Stimulated activated CD4-positive, alpha-beta T cell treated with anti-CD3 and anti-CD28 coated beads, Interleukin-15, amount 100 ng/mL, for 1 hour (primary cell): ENCODE measurements at places on chromosomes 6 and 20.

DNA sequence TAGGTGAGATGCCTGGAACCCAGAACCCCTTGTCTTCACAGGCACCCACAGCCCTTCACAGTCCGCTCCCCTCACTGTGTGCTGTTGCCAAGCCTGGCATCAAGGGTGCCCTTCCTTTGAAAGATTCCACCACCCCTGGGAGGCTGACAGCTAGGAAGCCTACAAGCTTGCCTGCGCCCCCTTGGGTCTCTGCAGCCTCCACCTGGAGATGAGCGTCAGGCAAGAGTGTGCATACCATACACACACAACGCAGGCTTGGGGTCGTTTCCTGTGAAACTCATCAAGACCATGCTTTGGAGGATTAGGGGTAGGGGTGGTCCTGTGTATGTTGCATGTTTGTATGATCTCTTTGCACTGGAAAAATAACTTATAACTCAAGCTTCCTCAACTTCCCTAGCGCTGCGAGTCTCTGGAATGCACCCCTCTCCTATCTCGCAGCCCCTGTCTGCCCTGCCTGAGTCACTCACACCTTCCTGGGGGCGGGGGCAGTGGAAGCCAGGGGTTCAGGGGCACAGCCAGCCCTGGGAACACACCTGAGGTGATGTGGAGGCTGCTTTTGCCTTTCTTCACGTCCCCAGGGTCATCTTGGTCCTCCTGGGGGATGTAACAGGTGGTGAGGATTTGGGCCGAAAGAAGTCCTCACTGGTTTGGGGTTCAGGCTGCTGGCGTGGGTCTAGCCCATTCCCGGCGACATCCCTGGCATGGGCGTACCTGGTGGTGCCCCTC, 67.2 kb downstream of the SSR1 start:
- DNase-seq = no peak

- no peak for DNase-seq
These were observed 3.6 kb downstream of the YTHDF1 start for GRCh38 chr20:63212393-63212730.

DNA sequence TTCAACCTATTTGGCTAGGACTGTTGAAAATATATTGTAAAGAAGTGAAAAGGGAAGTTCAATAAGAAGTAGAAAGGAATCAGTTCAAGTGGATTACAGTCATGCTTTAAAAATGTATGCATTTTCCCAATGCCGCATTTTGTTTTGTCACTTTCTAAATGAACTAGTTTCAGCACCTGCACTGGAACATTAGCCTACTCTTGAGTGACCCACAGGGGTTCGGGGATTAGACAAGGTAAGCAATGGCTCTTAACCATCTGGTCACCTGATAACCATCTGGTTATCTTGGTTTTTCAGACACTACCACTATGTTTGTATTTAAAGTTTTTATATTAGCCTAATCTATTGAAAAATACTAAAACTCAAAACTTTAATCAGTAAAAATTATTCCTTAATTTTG, 97.6 kb downstream of the CD164 start:
- no peak for DNase-seq

DNA sequence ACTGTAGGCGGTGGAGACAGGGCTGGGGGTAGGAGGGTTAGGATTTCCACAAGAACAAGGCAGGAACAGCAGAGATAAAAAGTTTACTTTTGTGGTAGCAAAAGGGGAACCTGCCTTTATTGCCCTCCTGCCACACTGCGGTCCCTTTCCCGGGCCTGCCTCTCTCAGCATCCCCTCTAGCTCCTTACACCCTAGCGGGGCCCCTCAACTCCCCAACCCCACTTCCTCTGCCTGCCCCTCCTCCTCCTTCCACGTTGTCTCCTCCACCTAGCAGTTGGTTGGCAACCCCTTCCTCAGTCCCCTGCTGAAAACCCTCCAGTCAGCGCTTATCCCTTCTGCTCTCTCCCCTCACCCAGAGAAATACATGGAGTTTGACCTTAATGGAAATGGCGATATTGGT, 714 bp downstream of the AIF1 start:
- no peak for DNase-seq

- DNase-seq = no peak
These were observed 128.0 kb upstream of the NT5E start for GRCh38 chr6:85321906-85322305.

GRCh38 chr20:33515569-33516216, 25.8 kb downstream of the CBFA2T2 start:
- DNase-seq = no peak

GRCh38 chr6:36851626-36852025, 12.4 kb upstream of the CPNE5 start:
- no peak for DNase-seq

DNA sequence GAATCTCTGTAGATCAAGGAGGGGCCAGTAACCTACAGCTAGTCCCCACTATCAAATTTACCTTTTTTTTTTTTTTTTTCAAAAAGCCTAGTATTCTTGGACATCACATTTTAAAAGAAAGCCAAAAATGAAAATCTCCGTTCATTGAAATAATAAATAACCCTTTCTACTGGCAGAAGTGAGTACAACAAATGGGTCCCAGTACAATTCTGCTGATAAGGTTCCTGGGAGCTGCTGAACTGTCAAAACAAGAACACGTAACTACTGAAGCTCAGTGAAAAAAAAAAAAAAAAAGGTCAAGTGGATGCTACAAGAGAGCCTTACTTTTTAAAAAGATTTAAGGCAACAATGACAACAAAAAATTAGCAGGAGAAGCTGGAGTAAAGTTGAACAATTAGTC, 464.9 kb downstream of the EPM2A start:
- no peak for DNase-seq

DNA sequence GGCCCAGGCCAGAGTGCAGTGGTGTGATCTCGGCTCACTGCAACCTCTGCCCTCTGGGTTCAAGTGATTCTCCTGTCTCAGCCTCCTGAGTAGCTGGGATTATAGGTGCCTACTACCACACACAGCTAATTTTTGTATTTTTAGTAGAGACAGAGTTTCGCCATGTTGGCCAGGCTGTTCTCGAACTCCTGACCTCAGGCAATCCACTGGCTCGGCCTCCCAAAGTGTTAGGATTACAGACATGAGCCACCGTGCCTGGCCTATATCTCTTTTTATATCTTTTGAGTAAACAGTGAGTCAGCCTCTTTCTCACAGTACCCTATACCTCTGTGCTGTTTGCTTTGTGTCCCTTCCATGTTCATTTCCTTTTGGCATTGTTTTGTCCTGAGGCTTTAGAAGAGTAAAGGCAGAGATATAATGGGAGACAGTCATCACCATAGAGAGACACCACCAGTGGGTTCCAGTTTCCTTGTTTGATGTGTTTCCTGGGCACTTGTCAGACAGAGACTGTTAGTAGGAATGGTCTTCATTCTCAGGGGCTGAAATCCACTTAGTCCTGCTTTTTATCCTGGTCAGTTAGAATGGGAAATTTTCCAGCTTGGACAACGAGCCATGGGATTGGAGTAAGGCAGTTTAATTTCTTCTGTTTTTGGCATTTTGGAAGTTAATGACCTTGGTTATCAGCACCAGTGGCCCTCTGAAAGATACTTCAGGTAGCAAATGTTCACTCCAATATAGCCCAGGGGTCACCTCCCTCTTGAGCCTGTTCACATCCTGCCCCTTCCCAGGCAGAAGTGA, 32.2 kb upstream of the ASXL1 start:
- DNase-seq = no peak

GRCh38 chr6:25218346-25218745, 60.8 kb upstream of the CARMIL1 start:
- DNase-seq = no peak

DNA sequence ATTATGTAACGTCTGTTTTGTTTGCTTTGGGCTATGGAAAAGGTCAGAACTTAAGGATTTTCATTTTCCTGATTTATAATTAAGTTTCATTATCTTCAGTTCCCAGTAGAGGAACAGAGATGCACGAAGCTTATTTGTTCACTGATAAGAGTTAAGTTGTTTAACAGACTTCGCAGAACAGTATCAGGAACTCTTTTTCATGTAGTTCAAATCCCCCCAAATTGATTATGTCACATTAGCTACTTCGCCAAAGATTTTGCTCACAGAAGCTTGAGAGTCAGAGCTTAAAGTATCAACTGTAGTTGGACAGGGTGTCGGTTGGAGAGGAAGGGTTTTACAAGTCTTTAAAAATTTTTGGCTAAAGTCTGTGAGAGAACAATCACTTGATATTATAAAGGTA, 43.4 kb downstream of the ZHX3 start:
- DNase-seq = no peak

DNA sequence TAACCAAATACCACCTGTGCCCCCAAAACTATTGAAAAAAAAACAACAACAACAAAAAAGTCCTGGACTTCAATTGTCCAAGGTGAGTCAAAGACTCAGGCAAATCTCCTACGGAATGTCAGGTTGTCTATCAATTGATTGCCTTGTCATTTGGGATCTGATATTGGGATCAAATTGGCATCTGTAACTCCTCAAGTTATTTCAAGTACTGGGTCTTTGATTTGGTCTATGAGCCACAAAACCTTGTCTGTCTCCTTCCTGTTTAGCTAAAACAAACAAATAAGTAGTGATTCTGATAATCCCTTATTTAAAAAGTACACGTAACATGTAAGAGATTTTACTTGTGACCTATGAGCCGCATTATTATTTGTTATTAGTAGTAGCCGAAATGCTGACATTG, 231.6 kb upstream of the ZNF217 start:
- DNase-seq = no peak

GRCh38 chr6:70336996-70337742, 34.3 kb upstream of the COL9A1 start:
- no peak for DNase-seq

GRCh38 chr6:56977192-56977591, 22.3 kb downstream of the BEND6 start:
- no peak for DNase-seq

DNA sequence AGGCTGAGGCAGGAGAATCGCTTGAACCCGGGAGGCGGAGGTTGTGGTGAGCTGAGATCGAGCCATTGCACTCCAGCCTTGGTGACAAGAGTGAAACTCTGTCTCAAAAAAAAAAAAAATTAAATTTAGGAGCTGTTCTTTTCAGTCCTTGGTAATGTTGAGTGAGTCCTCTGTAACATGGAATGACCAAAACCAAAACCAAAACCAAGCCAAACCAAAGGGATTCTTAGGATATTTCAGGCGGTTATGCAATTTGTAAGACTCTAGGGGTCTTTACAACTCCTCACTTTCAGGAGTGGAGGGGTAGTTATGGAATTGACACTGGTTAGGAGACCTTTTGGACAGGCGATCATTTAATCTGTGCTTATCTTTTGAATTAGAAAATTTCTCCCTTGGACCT, 15.8 kb downstream of the TIAM2 start:
- DNase-seq = no peak

GRCh38 chr6:118403036-118403435, 145.1 kb upstream of the PLN start:
- no peak for DNase-seq

DNA sequence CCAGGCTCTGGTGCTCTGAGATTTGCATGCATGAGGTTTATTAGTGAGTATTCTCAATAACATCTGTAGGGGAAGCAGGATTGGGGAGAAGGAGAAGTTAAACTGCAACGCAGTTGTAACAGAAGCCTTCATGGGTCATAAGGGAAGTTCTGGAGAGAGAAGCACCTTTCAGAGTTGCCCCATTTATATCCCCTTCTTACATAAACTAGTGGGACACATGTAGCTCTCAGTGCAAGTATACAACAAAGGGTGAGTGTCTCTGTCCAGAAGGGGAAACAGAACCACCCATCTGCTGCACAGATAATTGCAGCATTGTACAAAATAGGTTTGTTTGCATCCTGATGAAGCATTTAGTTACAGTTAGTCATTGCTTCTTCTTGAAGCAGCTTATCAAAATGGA, 4.3 kb upstream of the ADGB start:
- DNase-seq = no peak

DNA sequence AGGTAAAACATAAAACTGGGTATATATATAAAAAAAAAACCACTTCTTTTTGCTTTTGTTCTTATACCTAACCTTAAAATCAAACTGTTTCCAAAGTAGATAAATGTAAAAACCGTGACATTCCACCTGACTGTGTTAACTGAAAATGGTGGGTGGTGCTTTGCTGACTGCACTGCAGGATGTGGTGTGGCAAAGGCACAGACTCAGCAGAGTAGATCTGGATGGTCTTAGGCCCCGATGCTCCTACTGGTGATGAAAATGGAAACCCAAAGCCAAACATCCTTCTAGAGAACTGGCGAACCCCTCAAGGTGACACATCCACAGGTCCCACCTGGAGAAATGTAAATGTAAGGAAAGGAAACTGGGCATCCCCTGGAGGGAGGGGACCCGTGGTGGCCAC, 8.9 kb downstream of the TGIF2 start:
- no peak for DNase-seq

GRCh38 chr6:70119218-70119835, 183.6 kb downstream of the COL9A1 start:
- DNase-seq = no peak

DNA sequence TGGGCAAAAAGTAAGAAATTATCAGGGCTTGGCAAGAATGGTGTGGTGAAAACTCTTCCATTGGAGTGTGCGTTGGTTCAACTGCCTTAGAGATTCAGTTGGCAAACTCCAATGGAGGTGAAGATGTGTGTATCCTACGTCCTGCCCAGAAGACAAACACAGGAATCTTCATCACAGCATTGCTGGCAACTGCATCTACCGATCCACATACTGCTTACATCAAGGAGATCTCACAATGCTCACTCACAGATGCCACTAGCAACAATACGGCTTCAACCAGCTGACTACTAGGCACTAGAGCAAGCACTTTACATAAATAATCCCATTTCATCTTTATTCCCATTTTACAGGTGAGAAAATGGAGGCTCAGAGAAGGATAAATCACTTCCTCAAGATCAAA, 10.0 kb upstream of the SPO11 start:
- no peak for DNase-seq

DNA sequence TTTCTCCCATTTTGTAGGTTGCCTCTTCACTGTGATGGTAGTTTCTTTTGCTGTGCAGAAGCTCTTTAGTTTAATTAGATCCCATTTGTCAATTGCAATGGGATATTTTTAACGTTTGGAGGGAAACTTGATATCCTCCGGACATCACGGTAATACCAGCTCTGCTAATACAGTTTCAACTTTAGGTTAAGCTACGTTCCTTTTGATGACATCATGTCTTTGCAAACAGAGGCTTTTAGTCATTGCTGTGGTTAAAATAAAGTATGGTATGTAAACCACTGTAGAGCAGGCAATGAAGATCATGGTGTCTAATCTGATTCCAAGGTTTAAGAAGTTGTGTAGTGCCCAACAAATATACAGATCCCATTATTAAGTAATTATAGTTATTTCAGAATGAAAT, 168.0 kb upstream of the CHD6 start:
- DNase-seq = no peak

DNA sequence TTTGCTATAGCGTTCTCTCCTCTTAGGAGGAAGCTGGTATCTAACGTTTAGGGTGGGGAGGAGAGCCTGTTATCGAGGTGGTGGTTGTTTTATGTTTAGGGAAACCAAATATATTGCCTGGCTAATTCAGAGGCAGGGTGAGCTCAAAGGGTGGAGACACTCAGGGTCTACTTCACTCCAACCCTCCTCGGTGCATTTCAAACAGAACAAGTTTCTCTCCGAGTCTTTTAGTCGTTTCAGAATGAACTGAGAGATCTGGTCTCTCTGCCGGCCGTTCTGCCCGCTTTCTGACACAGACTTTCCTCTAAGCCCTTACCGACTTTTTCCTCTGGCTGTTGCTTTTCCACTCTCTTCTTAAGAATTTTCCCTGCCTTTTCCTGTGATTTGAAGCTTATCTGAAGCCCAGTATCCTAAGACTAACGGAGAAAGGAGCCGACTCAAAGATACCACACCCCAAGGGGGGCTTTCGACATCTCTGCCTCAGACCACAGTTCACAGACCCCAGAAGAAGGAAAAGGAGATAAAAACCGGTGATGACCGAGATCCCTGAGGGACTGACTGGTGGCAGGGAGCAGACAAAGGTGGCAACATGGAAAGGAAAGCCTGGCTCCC, 865 bp downstream of the STK38 start:
- no peak for DNase-seq

GRCh38 chr20:61279621-61280150, 27.6 kb downstream of the CDH4 start:
- no peak for DNase-seq
